KG1 (cell line): ENCODE measurements at places on chromosomes 6 and 20.

- DNase-seq = no peak
These were observed 52.7 kb upstream of the STX16 start for GRCh38 chr20:58598211-58599015.

- DNase-seq = no peak
These were observed 115.4 kb downstream of the FRK start for GRCh38 chr6:115945306-115945705.

GRCh38 chr6:156980948-156981347 is 203.8 kb downstream of the ARID1B start:
- DNase-seq = no peak

- no peak for DNase-seq
These were observed 259.6 kb downstream of the FOXC1 start for GRCh38 chr6:1869308-1869707.

DNA sequence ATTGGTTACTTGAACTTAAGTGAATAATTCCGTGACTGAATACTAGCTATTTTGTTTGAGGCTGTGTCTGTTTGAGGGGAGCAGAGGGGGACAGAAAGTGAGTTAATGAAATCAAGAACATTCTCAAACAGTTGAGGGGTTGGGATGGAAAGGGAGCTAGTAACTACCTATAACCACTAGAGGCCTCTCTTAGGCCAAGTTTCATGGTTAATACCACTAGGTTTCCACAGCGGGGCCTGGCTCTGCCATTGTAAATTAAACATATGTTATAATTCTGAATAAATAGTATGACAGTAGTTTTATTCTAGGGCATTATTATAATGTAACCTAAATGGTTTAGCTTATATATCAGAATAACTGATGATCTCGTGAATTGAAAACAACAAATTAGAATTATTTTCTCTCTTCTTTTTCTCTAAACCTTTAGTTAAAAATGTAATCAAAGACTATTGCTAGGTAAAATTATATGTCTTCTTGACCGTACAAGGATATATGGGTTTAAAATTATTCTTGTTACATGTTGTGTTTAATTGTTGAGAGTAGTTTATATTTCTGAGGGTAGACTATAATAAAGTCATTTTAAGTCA is 108.1 kb downstream of the BCKDHB start:
- no peak for DNase-seq

GRCh38 chr6:136737374-136737844 is 54.9 kb downstream of the MAP3K5 start:
- no peak for DNase-seq

DNA sequence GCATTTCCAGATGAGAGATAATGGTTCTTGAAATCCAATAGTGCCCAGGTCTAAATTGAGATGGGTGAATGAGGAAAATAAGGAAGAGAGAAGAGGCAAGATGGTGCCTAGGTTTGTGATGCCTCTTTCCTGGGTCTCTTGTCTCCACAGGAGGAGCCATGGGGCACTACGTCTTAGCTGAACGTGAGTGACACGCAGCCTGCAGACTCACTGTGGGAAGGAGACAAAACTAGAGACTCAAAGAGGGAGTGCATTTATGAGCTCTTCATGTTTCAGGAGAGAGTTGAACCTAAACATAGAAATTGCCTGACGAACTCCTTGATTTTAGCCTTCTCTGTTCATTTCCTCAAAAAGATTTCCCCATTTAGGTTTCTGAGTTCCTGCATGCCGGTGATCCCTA is 6.8 kb downstream of the HFE start:
- no peak for DNase-seq

DNA sequence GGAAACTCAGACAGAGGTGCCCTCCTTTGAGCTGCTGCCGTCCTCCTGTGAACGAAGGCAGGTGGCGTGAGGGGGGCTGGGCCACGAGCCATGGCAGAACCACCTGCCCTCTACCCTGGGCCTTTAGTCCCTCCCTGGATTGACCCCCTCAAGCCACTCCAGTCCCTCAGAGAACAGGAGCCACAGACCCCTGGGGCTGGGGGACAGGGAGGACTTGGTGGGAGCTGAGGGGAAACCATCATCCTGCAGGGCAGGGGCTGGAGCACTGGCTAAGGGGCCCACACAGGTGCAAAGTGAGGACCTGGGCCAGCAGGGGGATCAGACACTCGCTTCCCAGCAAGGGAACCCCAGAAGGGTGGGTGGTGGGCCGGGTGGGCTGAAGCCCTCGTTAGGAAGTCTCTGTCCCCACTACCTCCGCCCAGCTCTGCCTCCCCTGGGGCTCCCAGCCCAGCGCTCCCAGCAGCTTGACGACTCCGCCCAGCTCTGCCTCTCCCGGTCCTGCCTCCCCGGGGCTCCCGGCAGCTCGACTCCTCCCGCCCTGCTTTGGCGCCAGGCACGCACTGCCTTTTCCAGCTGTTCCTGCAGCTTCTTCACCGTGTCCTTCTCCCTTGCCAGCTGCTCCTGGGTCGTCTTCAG is 44.4 kb downstream of the DSTN start:
- no peak for DNase-seq

- peak; percentile 23 for DNase-seq
These were observed 47.6 kb upstream of the ADGRF4 start for GRCh38 chr6:47650553-47651432.

DNA sequence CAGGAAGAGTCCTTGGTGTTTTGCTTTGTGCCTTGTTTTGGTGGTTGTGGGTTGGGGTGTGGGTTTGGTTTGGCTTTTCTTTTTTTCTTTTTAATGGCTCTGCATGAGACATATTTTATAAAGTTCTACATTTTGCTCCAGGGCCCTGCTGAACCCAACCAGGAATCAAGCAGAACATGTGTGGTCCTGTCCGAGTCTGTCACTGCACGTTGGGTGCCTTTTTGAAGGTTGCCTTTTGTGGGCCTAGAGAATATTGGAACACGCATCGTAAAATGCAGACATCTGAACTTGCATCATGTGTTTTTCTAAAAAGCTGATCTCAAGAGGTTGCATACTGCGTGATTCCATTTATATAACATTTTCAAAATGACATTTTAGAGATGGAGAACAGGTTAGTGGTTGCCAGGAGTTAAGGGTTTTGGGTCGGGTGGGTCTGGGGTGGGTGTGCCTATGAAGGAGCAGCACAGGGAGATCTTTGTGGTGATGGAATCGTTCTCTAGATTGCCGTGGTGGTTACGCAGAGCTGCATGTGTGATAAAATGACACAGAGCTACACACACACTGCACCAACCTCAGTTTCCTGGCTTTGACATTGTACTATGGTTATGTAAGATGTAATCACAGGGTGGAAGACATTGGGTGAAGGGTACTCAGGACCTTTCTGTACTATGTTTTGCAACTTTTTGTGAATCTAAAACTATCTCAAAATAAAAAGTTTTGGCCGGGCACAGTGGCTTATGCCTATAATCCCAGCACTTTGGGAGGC is 80.2 kb downstream of the EYA2 start:
- DNase-seq = no peak

GRCh38 chr20:54017846-54018245 is 52.5 kb downstream of the BCAS1 start:
- no peak for DNase-seq

DNA sequence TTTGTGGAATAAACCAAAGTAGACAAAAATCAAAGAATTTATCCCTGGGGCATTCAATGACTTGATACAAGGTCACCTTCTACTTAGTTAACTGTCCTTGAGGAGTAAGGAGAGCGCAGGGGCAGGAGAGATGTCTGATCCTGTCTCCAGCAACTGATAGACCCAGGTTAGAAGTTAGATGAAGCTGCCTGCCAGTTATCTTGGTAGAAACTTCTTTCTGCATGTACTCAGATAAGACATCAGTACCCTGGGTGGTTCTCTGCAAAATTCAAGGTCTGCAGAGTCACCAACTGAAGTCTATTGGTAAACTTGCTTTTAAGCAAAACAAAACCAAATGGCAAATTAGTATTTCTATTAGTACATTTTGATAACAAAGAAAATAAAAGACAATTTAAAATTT is 2.7 kb downstream of the SGK1 start:
- DNase-seq = no peak

GRCh38 chr6:152605941-152606340 is 31.2 kb downstream of the SYNE1 start:
- no peak for DNase-seq

- DNase-seq = no peak
These were observed 47.4 kb downstream of the SOD2 start for GRCh38 chr6:159645640-159646039.

DNA sequence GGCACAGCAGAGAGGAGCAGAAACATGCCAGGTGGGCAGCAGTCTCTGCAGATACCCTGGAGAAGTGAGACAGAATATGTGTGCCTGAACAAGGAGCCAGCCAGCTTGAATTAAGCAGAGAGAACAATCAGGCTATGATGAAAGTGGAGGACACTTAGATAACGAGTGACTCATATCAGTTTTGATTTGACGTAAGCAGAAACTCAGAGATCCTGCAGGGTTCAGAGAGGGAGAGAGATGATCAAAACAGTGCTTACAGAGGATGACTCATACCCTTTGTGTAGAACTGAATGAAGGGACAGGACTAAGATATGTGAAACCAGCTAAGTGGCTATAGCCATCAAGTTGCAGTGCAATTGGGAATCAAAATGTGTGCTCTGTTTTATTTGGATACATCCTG is 300.7 kb downstream of the TENT5A start:
- no peak for DNase-seq

DNA sequence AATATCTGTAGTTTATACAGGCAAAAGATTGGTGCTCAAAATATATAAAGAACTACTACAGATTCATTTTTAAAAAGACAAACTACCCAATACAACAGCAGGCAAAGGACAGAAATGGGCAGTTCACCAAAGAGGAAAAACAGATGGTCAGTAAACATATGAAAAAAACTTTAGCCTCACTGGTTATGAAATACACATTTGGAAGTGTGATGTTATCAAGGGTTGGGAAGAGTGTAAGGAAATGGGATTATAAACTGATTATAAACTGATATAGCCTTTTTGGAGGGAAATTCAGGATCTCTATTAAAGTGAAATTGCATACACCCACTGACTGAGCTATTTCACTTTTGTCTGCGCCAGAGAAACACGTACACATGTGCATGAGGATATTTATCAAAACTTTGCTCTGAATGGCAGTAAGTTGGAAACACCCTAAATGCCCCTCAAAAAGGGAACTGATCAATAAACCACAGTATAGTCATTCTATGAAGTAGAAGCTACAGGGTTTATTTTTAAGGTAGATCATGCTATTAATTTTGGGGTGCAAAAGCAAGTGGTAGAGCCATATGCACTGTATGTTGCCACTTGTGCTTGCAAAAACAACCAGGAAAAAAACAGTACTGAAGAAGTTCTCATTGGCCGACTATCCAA is 32.2 kb upstream of the ARFGEF2 start:
- DNase-seq = no peak

GRCh38 chr6:26520850-26521599 is 17.1 kb upstream of the HMGN4 start:
- peak; percentile 81 for DNase-seq

DNA sequence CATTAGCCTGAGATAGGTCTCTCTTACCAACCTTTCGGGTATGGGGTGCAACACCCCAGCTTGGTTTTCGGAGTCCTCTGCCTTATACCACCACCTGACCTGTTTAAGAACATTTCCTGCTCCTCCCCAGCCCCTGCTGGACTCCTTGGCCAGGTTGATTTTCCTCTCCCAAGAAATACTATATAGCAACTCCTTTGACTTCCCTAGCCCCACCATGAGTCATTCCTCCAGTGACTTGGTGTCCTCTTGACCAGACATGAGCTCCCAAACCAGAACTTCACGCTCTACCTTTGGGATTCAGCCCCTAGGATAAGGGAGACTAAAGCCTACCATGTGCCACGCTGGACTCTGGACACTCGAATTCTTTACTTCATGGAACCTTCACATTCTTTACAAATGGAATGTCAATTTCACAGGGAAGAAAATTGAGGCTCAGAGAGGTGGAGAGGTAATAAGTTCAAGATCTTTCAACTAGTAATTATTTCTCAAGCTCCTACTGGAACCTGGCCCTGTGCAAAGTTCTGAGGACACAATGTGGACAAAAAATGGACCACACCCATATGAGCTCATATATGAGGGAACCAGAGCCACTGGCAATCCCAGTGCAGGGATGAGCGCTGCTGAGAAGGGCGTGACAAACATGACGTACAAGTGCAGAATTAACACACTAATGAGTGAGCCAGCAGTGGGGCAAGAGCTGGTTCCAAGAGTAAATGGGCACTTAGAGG is 48.2 kb downstream of the SIRPA start:
- DNase-seq = no peak

- DNase-seq = no peak
These were observed 178.7 kb downstream of the OTOR start for GRCh38 chr20:16926626-16927430.

DNA sequence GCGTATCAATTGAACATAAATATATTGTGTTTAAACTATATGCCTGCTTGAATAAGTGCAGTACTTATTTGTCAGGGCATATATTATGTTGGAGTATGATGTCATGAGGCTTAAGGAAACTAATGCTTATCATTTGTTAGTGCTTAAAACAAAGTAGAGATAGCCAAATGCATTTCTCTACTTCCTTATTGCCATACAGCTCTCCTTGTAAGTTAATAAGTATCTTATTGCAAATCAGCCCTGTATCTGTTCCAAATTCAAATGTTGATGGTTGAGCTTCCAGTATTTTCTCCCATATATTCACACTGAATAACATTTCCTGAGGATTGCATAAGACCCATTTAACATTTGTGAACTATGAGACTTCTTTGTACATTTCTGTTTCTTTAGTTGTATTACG is 57.8 kb downstream of the CARMIL1 start:
- no peak for DNase-seq

DNA sequence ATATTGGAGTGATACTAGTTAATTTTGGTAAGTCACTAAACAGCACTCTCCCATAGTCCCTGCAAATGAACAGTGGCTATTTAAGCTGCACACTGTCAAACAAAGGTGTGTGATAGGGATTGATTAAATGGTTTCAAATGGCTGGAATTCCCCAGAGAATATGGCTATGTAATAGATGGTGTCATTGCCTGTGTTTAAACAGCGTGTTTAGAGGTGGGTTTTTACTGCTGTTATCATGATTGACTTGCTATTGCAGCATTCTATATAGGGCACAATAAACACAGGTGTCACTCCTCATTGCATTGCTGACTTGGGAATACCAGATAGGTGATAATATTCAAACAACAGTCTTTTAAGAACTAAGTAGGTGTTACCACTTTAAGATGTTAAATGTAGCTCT is 171.7 kb upstream of the MAN1A1 start:
- DNase-seq = no peak

GRCh38 chr6:35059596-35060345 is 81.4 kb downstream of the TCP11 start:
- DNase-seq = no peak

- peak; percentile 57 for DNase-seq
These were observed 481 bp downstream of the SERPINB6 start for GRCh38 chr6:2970753-2971419.

GRCh38 chr6:166436195-166437139 is 53.7 kb upstream of the MPC1 start:
- DNase-seq = no peak

GRCh38 chr6:165804331-165805066 is 141.5 kb upstream of the PDE10A start:
- no peak for DNase-seq

- peak; percentile 56 for DNase-seq
These were observed 22.7 kb upstream of the NTSR1 start for GRCh38 chr20:62685781-62686555.

- no peak for DNase-seq
These were observed 24.7 kb downstream of the MOCS3 start for GRCh38 chr20:50983321-50983720.
